ENCODE measurements at places on chromosomes 13 and 19.

- DNase-seq, result no peak
Measured at GRCh38 chr13:70630247-70630646, 522.0 kb upstream of the KLHL1 start.

DNA sequence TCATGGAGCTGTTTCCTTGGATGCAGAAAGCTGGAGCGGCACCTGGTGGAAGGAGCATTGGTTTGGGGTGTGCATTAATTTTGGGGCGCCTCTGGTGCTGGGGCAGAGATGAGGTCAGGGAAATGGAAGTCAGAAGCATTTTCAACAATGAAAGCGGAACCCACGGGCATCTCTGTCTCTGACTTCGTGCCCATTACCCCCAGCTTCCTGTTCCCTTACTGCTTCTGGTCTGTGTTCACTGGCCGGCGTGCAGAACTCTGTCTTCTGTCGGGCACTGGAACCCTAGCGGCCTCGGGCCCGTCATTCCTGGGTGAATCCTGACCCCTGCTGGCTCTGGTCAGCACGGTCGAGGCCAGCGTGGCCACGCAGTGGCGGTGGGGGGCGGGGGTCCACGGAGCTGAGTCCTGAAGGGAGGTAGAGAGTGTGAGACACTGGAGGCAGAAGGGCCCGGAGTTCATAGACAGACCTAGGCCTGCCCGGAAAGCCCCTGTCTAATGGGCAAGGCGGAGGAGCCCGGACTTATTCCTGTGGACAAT, 7.9 kb upstream of the LINGO3 start:
- no peak for DNase-seq

DNA sequence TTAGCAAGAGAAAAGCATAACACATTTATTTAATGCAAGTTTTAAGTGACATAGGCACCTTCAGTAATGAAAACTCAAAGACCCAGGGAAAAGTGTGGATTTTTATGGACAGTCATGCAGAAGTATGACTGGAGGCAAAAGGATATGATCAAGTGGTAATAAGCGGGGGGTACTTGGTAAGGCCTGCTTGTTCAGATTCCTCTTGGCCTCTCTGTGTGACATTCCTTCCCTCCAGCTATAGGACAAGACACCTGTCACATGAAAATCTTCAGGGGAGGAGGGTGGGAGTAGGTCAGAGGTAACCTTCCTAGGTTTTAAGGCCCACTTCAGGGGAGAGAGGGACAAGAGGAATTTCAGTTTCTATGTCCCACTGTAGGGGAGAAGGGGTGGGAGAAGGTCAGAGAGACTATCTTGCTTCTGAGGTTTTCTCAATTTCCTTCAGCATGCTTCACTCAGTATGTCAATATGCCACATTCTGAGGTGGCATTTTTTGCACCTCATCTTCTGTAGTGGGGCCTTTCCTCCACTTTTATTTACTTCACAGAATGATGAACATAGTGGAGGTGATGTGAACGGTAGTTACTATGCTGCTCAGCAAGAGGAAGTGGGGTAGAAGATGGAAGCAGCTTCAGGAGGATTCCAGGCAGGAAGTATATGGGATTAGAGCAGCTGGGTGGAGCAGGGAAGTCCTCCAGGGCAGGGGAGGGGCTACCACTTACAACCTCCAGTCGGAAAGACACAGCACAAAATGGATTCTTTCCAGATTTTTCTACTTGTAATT, 73.2 kb upstream of the RFC3 start:
- DNase-seq, result no peak

GRCh38 chr19:13408889-13409518, 97.3 kb downstream of the CACNA1A start:
- DNase-seq, result no peak

DNA sequence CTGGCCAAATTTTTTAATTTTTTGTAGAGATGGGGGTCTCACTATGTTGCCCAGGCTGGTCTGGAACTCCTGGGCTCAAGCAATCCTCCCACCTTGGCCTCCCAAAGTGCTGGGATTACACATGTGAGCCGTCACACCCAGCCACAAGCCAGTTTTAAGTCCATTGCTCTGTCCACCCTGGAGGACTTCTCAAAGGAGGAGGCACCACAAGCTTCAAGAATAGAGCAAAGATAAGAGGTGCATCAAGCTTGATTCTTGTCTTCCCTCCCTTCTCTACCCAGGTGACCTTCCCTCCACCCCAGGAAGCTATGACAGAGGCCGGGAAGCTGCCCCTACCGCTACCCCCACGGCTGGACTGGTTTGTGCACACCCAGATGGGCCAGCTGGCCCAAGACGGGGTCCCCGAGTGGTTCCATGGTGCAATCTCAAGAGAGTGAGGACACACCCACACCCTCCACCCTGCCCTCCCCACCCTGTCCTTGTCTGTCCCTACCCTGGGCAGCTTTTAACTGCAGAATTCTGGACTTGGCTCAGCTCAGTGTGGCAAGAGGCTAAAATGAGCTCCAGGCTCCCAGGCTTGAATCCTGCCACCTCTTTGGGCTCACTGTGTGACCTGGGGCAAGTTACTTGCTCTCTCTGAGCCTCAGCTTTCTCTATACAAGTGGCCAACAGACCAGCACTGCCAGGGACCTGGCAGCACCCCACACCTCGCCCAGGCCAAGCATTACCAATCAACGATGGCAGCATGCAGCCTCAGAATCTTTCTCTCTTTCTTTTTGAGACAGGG, 5.2 kb downstream of the HSH2D start:
- DNase-seq, result no peak

DNA sequence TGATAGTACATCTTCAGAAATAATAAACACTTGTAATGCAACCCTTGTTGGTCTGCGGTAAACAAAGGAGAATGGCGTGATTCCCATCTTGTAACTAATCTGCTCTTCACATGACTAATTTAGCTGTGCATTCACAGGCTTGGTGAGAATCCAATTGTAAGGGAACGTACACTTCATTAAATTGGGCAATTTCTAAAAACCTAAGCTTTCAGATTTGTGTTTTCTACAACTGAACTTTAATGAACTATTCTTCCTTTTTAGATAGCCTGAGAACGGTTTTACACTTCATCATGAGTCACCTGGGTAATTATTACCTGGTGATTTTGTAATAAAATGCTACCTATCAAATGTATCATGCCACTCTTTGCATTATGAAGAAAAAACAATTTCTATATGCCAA, 306.9 kb downstream of the KLF5 start:
- no peak for DNase-seq

DNA sequence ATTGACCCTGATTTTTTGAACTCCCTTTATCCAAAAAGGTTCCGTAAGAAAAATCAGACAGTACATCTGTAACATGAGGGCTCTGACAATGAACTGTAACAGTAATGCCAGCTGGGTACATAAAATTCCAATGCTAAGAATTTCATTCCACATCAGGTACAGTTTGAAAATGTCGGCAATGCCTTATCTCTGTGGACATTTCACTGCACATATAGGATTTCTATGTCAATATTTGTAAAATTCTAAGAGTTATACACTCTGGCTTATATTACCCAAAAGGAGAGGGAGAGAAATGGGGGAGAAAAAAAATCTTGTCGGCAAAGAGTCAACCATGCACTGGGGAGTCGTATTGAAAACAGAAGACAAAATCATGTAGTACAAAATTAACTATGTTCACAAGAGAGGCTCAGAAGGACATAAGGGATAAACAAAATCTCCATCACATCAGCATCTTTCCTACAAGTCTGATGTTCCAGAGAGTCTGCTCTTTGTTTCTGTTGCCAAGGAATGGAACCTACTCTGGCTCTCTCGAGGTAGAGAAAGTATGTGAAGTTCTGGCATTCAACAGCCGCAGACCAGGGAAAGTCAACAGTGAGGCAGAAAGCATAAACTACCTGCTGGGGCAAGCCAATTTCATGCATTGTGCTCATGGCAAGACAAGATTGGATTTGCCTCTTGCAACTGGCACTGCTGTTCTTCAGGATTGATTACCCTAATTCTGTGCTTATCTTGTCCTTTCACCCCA, 72.4 kb downstream of the STARD13 start:
- DNase-seq, result no peak

Data from activated naive CD4-positive, alpha-beta T cell treated with anti-CD3 and anti-CD28 coated beads, Interleukin-2, amount 50 U/mL, for 16 hours (primary cell).